Endothelial cell of coronary artery (primary cell): ENCODE measurements at places on chromosomes 5 and 9. TPM values are rescaled to one million over a fixed set of nuclear protein-coding genes. Genes with fewer than 3 reads are reported as not detected.

SPATA31D4 gene
- total RNA-seq = not detected in 2 replicates

SMIM33 gene
- not detected in 2 replicates for total RNA-seq

PLAC8L1 gene
- total RNA-seq = 0.18 and 0.38 TPM in 2 replicates

PCDHAC2 gene
- 0.09 and 2.4 TPM in 2 replicates for total RNA-seq

SPINK4 gene
- not detected in 2 replicates for total RNA-seq

WDR38 gene
- total RNA-seq = not detected in 2 replicates

MAST4 gene
- 39.6 and 41.4 TPM in 2 replicates for total RNA-seq

EQTN gene
- total RNA-seq = not detected in 2 replicates

PCA3 gene
- 0.28 and 0.90 TPM in 2 replicates for total RNA-seq

GFPT2 gene
- 6.2 and 24.8 TPM in 2 replicates for total RNA-seq

INIP gene
- 13.6 and 15.3 TPM in 2 replicates for total RNA-seq

GRXCR2 gene
- total RNA-seq = not detected in 2 replicates

FGF18 gene
- total RNA-seq = 0.09 TPM in 1 of 2 replicates, not detected in the other

CENPK gene
- 12.1 and 20.7 TPM in 2 replicates for total RNA-seq

PRUNE2 gene
- total RNA-seq = 5.6 and 20.7 TPM in 2 replicates

CARTPT gene
- not detected in 2 replicates for total RNA-seq

P4HA2 gene
- total RNA-seq = 64.3 and 212 TPM in 2 replicates

RHOBTB3 gene
- total RNA-seq = 64.1 and 91.1 TPM in 2 replicates

HACD4 gene
- total RNA-seq = 0.45 and 0.56 TPM in 2 replicates

PCDHGA8 gene
- total RNA-seq = 1.3 and 2.4 TPM in 2 replicates

CDH10 gene
- total RNA-seq = under 0.01 and 0.19 TPM in 2 replicates

SV2C gene
- not detected in 2 replicates for total RNA-seq

GPR150 gene
- total RNA-seq = 0.18 and 0.19 TPM in 2 replicates

MSANTD3 gene
- total RNA-seq = 54.9 and 58.3 TPM in 2 replicates

TAS2R1 gene
- not detected in 2 replicates for total RNA-seq

TAF11L10 gene
- total RNA-seq = not detected in 2 replicates

BTNL3 gene
- not detected in 2 replicates for total RNA-seq

ARID3C gene
- total RNA-seq = 0.09 TPM in 2 replicates
